ENCODE measurements at places on chromosomes 16 and 17.

- DNase-seq: no peak
Measured at GRCh38 chr16:49504626-49505025, 131.0 kb downstream of the C16orf78 start.

- no peak for DNase-seq
Measured at GRCh38 chr16:77760800-77761199, 27.6 kb upstream of the VAT1L start.

DNA sequence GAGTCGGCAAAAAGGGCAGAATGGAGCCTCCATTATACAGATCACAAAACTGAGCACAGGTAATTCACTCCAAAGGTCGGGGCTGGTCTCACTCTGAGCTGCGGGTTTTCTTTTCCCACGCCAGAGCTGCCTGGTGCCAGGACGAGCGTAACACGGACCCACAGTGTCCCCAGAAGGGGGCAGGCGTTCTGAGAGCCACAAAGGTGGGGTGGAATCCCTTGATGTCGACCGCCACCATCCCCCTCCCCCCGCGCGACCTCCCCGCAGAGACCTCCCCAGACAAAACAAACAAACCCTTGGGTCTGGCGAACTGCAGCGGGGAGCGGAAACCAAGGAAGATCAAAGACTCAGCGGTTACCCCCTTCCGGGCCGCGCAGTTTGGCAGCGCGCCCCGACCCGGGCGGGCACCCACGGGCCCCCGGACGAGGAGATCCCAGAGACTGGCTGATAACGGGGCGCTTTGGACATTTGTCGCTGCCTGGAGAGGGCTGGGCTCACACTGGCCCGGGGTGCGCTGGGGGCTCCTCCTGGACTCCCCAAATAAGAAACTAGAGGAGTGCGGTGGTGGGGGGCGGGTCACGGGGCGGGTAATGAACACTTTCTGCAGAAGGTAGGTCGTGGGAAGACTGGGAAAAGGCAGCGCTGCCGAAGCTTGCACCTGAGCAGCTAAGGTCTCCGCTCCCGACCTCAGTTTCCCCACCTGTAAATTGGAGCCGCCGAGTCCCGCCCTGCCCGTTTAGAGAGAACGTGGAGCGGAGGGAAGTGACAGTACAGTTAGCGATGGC lies 664 bp upstream of the NKD1 start:
- peak; percentile 86 for DNase-seq

- DNase-seq: peak; percentile 43
Measured at GRCh38 chr17:42673885-42674754, 2.7 kb downstream of the PLEKHH3 start.

DNA sequence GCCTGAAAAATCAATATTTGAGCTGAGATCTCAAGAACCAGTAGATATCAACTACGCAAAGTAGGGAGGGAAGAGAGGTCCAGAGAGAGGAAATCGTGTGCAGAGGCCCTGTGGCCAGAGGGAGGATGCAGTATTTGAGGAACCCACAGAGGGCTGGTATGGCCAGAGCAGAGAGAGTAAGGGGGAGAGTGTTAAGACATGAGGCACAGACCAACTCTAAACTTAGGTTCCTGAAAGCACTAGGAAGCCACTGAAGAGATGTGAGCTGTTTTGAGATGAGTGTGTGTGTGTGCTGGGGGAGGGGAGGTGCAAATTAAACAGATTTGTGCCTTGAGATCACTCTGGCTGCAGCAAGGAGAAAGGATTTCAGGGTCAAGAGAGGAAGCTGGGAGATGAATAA lies 10.9 kb downstream of the SLC13A2 start:
- DNase-seq: no peak

GRCh38 chr16:57617604-57618111 lies 10.8 kb upstream of the ADGRG1 start:
- DNase-seq: peak; percentile 14

DNA sequence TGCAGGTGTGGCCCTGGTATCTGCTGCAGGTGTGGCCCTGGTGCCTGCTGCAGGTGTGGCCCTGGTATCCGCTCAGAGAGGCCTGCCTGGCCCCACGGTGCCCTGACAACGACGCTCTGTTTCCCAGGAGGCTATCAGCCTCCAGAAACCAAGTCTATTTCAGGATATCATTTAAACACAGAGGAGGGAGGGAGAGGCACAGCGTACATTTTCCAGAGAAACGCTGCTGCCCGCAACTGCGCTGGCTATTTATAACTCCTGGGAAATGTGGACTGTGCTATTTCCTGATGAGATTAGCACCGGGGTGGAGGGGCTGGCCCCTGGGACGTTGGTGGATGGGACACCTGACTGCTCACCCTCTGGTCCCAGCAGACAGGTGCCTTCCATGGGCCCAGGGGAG lies 22.5 kb downstream of the TIMM22 start:
- DNase-seq: no peak

DNA sequence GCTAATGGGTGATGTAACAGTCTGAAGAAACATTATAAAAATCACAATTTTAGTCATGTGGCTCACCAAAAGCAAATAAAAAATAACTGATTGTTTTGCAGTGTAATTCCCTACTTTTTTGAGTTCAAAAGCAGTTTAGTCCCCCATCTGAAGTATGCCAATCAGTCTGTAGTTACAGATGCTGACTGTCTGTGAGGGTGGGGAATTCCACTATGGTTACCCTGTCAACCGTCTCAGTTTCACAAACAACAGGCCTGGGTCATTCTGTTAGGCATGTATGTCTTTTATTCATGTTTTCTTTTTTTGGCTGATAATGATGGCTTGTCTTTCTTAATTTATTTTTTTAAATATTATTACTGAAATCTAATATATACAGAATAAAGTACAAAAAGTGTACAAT lies 69.3 kb downstream of the STXBP4 start:
- no peak for DNase-seq
